ENCODE measurements at places on chromosomes 2 and 18. TPM values are rescaled to one million over a fixed set of nuclear protein-coding genes. Genes with fewer than 3 reads are reported as not detected.

The UGT1A8 gene
- total RNA-seq, result not detected

The PCARE gene
- not detected for total RNA-seq

The HAAO gene
- 6.3 TPM for total RNA-seq

The CPLX4 gene
- total RNA-seq, result not detected
